Suprapubic skin (tissue), 4 donors: ENCODE measurements at places on chromosomes 7 and 10. TPM values are rescaled to one million over a fixed set of nuclear protein-coding genes. Genes with fewer than 3 reads are reported as not detected.

DNA sequence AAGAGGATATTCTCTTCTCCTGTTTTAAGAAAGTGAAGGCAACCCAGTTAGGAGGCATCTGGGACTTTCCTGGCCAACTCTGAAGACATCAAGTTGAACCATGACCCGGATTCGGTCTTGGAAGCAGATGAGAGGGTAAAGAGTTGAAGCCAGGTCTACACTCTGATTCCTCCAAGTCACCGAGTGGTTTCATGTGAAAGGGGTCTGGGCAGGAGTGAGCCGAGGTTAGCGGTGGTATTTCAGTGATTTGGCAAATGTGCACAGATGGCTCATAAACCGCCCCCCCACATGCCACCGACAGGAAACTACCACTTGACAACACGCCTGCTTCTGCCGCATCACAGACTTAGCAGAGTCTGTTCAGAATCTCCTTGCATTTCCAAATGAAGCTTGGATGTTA, 11.4 kb upstream of the REPIN1 start:
- DNase-seq = no peak
- peaks cover 7% of the 10 kb centered on the region for H3K4me1 ChIP-seq

DNA sequence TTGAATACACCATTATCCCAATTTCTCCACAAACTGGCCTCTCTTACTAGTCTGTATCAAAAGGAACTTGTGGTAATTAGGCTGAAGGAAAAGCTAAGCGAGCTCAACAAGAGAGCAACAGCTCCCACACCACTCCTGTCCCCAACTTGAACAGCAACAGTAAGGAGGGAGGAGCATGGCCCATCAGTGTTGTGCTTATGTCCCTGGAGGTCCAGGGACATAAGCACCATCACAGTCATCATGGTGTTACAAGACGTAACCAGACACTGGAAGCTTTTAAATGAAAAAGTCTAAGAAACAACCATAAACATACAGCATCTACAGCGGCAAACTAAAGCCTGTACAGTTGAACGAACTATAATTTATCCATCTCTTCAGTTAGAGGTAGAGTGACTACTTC, 989 bp downstream of the ERLIN1 start:
- no peak for DNase-seq
- peak overlapping the region; percentile 95 for H3K4me3 ChIP-seq
- peaks cover 7% of the 10 kb centered on the region for H3K36me3 ChIP-seq
- peak overlapping the region; percentile 94 for H3K27ac ChIP-seq

DNA sequence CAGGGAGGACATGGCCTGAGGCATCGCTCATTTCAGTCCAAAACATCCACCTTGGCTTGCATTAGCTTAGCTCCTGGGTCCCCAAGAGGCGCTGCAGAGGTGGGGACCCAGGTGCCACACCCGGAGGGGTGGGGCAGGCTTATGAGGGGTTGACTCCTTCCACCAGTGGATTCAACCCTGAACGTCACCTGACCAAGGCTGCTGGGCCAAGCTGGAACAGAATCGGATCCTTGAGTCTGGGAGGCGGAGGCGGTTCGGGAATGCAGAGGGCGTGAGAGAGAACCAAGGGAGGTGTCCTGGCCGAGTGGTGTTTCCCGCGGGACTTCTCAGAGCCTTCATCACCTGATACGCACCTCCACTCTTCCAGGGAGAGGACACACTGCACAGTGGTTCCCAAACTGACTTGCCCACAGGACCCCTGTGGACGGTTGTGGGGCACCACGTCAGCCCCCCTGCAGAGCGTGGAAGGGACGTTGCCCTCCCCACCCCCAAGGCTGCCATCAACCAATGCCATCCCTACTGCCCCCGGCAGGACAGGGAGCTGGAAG, 4.5 kb upstream of the MICALL2 start:
- H3K4me1 ChIP-seq = peaks cover 65% of the 10 kb centered on the region
- no peaks in the 10 kb centered on the region for H3K27me3 ChIP-seq
- H3K36me3 ChIP-seq = no peaks in the 10 kb centered on the region
- H3K27ac ChIP-seq = no peak overlapping the region
- no peak for DNase-seq

GRCh38 chr7:18352339-18353255, 143.0 kb upstream of the HDAC9 start:
- H3K27me3 ChIP-seq = no peaks in the 10 kb centered on the region
- no peak overlapping the region for H3K4me3 ChIP-seq
- no peak for DNase-seq

- no peak for DNase-seq
- H3K4me1 ChIP-seq = peaks cover 18% of the 10 kb centered on the region
- H3K4me3 ChIP-seq = no peak overlapping the region
- H3K36me3 ChIP-seq = no peaks in the 10 kb centered on the region
- no peak overlapping the region for H3K27ac ChIP-seq
Measured at GRCh38 chr7:30524545-30524944, 19.9 kb upstream of the GGCT start.

- no peaks in the 10 kb centered on the region for H3K36me3 ChIP-seq
- DNase-seq = no peak
- H3K4me3 ChIP-seq = no peak overlapping the region
- H3K4me1 ChIP-seq = no peaks in the 10 kb centered on the region
- no peak overlapping the region for H3K27ac ChIP-seq
Measured at GRCh38 chr7:95199779-95200558, 124.4 kb downstream of the PON1 start.

DNA sequence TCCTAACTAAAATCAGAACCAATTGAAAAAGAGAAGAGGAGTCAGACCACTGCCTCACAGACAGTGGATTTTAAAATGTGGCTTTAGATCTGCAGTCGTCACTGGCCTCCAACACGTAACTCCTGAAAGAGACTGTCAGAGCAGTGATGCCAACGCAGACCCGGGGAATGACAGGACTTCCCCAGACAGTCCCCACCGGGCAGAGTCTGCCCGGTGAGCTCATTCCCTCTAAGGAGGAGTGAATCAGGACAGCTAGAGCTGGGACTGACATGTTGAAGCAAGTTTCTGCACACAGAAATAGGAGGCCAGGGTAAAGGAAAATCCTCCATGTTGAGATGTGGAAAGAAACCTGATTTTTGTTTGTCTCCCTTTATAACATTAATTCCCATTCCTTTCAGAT, 105.0 kb downstream of the TES start:
- H3K27me3 ChIP-seq = no peaks in the 10 kb centered on the region
- peaks cover 26% of the 10 kb centered on the region for H3K4me1 ChIP-seq
- H3K27ac ChIP-seq = peak overlapping the region; percentile 82
- DNase-seq = no peak
- no peak overlapping the region for H3K4me3 ChIP-seq

GRCh38 chr10:33137356-33138005, 179.5 kb upstream of the ITGB1 start:
- H3K27me3 ChIP-seq = no peaks in the 10 kb centered on the region
- no peak for DNase-seq
- peaks cover 26% of the 10 kb centered on the region for H3K4me1 ChIP-seq

- H3K27me3 ChIP-seq = no peaks in the 10 kb centered on the region
- no peak for DNase-seq
- H3K4me3 ChIP-seq = no peak overlapping the region
- H3K27ac ChIP-seq = no peak overlapping the region
- H3K36me3 ChIP-seq = peaks cover 61% of the 10 kb centered on the region
Measured at GRCh38 chr10:15122477-15123030, 25.4 kb downstream of the RPP38 start.

GRCh38 chr10:48299692-48300091, 6.8 kb upstream of the MAPK8 start:
- no peaks in the 10 kb centered on the region for H3K4me1 ChIP-seq
- peaks cover 2% of the 10 kb centered on the region for H3K27me3 ChIP-seq
- H3K4me3 ChIP-seq = no peak overlapping the region
- no peak overlapping the region for H3K27ac ChIP-seq
- H3K36me3 ChIP-seq = no peaks in the 10 kb centered on the region
- DNase-seq = no peak

- DNase-seq = no peak
- no peak overlapping the region for H3K27ac ChIP-seq
- no peak overlapping the region for H3K4me3 ChIP-seq
- H3K4me1 ChIP-seq = no peaks in the 10 kb centered on the region
- no peaks in the 10 kb centered on the region for H3K36me3 ChIP-seq
Measured at GRCh38 chr10:56178210-56178609, 182.8 kb downstream of the ZWINT start.

DNA sequence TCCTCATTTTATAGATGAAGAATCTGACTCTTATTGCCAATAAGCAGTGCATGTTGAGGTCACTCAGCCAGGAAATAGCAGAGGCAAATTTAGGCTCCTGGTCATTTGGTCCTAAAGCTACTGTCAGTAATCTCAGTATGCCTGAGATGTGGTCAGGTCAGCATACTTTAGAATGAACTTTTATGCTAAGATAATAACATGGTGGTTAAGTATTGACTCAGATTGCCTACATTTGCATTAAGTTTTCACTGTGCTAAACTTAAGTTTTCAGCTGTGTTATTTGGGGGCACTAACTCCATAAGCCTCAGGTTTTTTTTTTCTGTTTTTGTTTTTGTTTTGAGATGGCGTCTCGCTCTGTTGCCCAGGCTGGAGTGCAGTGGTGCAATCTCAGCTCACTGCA, 35.9 kb upstream of the CCSER2 start:
- no peak overlapping the region for H3K4me3 ChIP-seq
- no peak for DNase-seq
- H3K27me3 ChIP-seq = no peaks in the 10 kb centered on the region
- no peaks in the 10 kb centered on the region for H3K36me3 ChIP-seq
- no peak overlapping the region for H3K27ac ChIP-seq

- peaks cover 4% of the 10 kb centered on the region for H3K4me1 ChIP-seq
- H3K36me3 ChIP-seq = no peaks in the 10 kb centered on the region
- DNase-seq = no peak
- H3K27ac ChIP-seq = no peak overlapping the region
- H3K27me3 ChIP-seq = no peaks in the 10 kb centered on the region
Measured at GRCh38 chr10:4011136-4011812, 226.3 kb upstream of the KLF6 start.

DNA sequence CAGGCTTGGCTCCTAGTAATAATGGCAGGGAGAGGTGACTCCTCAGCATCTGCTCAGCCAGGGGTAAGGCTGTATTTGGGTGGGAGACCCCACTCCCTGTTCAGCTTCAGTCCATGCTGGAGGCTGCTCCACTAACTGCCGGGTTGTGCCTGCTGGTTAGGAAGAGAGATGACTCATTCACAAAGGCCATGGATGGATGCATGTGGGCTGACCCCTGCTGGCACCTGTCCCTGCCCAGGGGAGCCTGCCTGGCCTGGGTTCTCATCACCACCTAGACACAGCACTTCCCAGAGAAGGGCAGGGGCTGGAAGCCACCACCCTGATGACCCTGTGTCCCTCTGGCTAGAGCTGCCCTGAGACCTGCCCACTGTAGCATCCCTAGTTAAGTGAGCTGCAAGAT, 59.0 kb downstream of the VSTM4 start:
- peaks cover 58% of the 10 kb centered on the region for H3K4me1 ChIP-seq
- no peak for DNase-seq
- H3K27ac ChIP-seq = no peak overlapping the region
- H3K36me3 ChIP-seq = no peaks in the 10 kb centered on the region

GRCh38 chr7:112186300-112186699, 19.9 kb downstream of the DOCK4 start:
- no peak overlapping the region for H3K4me3 ChIP-seq
- no peak overlapping the region for H3K27ac ChIP-seq
- no peak for DNase-seq
- H3K4me1 ChIP-seq = peaks cover 3% of the 10 kb centered on the region

DNA sequence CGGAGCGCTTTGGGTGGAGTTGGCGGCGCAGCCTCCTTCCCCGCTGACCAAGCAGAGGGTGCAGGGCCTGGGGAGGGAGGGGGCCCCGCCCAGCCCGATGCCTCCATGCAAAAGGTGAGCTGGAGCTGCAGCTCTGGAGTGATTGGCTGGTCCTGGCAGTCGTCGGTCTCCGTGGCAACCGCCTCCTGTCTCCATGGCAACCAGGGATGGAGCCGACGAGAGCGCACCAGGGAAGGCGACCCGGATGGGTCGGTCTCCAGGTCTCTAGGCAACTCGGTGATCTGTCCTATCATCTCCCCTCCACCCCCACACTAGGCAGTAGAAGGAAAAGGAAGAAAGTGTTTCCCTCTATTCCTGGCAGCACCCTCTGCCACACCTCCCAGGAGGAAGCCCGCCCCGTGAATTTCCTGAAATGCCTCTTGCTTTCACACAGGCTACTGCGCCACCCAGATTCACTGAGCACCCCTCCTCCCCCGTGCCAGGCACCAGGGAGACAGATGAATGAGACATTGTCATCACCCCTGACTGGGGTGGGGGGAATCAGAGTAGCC, 647 bp upstream of the NACAD start:
- peaks cover 13% of the 10 kb centered on the region for H3K4me1 ChIP-seq
- no peak for DNase-seq
- peak overlapping the region; percentile 59 for H3K4me3 ChIP-seq
- no peaks in the 10 kb centered on the region for H3K36me3 ChIP-seq
- peaks cover 5% of the 10 kb centered on the region for H3K27me3 ChIP-seq

DNA sequence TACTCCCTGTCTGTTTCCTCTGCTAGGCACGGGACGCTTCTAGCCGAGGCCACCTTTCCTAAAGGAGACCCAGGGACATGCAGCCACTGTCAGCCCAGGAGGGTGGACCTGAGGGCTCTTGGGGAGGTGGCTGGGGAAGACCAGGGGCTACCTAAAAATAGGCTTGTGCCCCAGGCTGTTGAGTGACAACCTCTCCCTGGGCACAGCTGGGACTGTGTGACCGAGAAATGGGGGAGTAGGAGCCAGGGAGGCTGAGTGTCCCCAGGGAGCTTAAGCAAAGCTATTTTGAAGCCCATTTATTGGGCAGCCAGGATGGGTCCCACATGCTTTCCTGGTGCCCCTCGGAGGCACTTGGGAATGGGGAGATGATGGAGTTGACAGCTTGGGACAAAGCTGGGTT, 63.8 kb downstream of the CALML3 start:
- H3K4me1 ChIP-seq = peaks cover 33% of the 10 kb centered on the region
- no peak for DNase-seq
- no peaks in the 10 kb centered on the region for H3K27me3 ChIP-seq
- no peak overlapping the region for H3K27ac ChIP-seq

- no peaks in the 10 kb centered on the region for H3K27me3 ChIP-seq
- H3K27ac ChIP-seq = no peak overlapping the region
- H3K36me3 ChIP-seq = no peaks in the 10 kb centered on the region
- DNase-seq = no peak
Measured at GRCh38 chr10:132430231-132430743, 33.3 kb downstream of the PWWP2B start.

Gene CYP2C18
- total RNA-seq = 15.2 TPM

Gene WDR86
- total RNA-seq = 2.8 TPM

Gene HMX3
- not detected for total RNA-seq

Gene CTTNBP2
- 6.3 TPM for total RNA-seq

Gene CUZD1
- not detected for total RNA-seq

Gene ZNF398
- 50.4 TPM for total RNA-seq

Gene LFNG
- 105 TPM for total RNA-seq

Gene OTUD1
- total RNA-seq = 28.9 TPM

Gene C10orf143
- total RNA-seq = 4.0 TPM

Gene CLDN4
- 82.6 TPM for total RNA-seq

Gene PPP1R9A
- 8.6 TPM for total RNA-seq

Gene TRIM50
- total RNA-seq = not detected

Gene PCGF6
- total RNA-seq = 7.2 TPM
